ENCODE measurements at places on chromosomes 3 and 15.
A peak's percentile ranks its signal among the peaks of the same experiment; 100 is the strongest.

DNA sequence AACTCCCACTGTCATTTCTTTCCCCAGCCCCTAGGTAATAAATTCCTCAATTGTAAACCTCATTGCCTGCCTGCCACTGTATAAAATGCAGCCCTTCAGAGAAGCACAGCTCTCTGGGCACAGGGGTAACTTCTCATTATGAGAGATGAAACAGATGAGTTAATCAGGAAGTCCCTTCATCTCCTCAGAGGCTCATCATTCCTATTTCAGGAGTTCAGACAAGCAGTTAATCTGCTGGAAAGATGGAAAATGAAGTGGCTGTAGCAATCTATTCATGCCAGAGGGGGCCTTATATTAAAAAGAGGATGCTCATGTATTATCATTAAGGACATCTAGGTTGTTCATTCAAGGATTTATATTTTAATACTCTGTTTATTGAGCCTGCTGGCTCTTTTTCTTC lies 519.5 kb upstream of the LMCD1 start:
- no peak for DNase-seq

DNA sequence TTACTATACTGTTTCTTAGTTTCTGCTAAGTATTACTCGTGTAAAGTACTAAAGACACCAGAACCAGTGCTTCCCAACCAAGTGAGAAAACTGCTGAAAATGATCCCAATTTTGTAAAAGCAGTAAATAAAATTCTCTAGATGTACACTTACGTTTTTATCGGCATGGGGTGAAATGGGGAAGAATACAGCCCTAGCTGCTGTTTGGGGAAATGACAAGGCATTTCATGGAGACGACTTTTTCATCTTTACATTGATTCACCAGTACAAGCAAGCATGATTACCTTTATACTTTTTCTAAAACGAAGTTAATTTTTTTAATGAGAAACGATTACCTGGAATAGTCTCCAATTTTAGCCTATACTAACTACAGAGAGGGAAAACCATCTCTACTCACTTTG lies 1.4 kb downstream of the PSMD6 start:
- no peak for DNase-seq

GRCh38 chr3:52444860-52445793 lies at the start of gene SEMA3G:
SEMA3G (minus strand) TSS chr3:52445103; CDS start chr3:52445027, 76 bp downstream.
- no peak for DNase-seq

GRCh38 chr3:15151166-15151565 lies 52.2 kb upstream of the RBSN start:
- DNase-seq: no peak

GRCh38 chr15:46322753-46323152 lies 687.9 kb downstream of the SQOR start:
- DNase-seq: peak; percentile 38

DNA sequence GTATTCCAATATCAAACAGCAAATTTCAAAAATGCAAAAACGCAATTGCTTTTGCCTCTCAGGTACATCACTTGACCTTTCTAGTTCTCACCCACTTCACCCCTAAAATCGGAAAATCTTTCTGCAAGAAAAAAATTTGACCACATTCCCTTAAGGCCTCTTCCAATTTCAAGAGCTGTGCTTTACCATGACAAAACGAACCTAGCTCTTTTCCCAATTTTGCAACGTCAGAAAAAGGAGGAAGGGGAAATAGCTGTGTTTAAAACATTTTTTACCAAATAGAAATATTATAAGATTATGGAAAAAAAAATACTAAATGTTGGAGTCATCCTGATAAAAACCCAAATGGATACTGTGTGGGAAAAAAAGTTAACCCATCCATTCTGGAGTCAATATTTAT lies 1.1 kb upstream of the NR2C2 start:
- DNase-seq: no peak

GRCh38 chr3:67661089-67661488 lies 6.7 kb upstream of the SUCLG2 start:
- no peak for DNase-seq

DNA sequence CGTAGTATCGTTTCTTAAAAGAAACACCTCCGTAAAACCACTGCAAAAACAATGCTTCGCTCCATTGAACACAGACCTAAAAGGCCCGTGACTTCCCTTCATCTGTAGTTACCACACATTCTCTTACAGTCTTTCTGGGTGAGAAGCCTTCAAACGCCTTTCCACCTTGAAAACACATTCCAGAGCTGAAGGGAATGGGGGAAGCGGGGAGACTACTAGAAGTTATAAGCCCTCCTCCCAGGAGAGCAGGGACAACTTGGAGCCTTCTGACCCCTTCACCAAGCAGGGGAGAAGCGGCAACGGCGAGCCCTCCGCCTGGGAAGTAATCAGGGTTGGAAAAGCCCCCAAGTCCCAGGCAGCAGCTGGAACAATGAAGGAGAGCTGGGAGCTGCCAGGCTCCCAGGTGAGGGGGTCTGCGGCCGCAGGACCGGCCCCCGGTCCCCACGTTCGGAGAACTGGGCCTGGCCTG lies 461 bp downstream of the SECISBP2L start:
- DNase-seq: no peak

DNA sequence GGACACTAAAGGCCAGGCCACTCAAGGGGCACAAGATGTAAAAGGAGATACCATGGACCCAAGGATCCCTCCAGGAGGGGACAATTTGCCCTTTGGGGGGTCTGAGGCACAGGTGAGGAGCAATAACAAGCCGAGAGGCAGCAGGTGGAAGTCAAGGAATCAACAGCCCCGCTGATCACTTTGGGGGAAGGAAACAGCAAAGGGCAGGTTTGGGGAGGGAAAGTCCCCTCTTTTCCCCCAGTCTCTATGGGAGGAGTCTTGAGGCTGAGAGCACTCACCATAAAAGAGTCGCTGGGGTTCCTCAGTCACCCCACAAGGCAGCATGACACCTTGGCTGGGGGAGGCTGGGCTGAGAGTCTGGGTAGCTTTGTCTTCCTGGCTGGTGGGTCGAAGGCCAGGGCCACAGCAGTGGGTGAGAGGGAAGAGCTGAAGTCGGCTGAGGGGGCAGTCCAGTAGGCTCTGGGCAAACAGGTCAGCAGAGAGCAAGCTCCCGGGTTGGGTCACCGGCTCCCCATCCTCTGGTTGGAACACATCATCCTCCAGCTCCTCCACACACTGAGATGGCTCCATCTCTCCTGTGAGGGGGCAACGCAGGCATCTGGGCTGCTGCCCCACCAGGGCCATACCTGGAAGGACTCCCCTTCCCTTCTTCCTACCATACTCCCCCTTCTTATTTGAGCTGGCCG lies 3.0 kb downstream of the BMF start:
- no peak for DNase-seq

DNA sequence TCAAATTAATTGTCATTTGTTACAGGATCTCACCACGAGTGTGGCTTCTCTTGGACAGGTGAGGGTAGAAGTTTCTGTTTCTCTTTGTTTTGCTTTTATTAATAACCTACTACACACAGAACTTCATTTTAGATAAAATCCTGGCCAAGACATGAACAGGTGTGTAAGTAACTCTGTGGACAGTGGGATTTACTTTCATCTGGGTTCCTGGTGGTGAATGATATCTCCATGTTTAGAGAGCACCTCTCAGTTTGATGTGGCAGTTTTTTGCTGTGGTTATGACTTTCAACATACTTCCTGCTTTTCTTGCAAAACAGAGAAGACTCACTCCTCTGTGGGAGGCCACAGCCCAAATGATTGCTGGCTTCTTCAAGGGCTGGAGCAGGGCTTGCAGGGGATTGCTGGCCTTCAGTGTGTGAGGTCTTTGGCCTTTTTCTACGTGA lies 71.1 kb upstream of the XCR1 start:
- no peak for DNase-seq

- no peak for DNase-seq
Measured at GRCh38 chr15:63378946-63379345, 2.7 kb downstream of the CA12 start.

Measured in NCI-H2171 (cell line).